Lower lobe of right lung (tissue), 2 donors: ENCODE measurements at places on chromosomes 2 and 18. TPM values are rescaled to one million over a fixed set of nuclear protein-coding genes. Genes with fewer than 3 reads are reported as not detected.
A peak's percentile ranks its signal among the peaks of the same experiment; 100 is the strongest.

GRCh38 chr2:102057502-102058292 is 65.9 kb downstream of the IL1R2 start:
- DNase-seq: no peak

- DNase-seq: no peak
These were observed 1.3 kb downstream of the HSPD1 start for GRCh38 chr2:197498235-197498936.

GRCh38 chr2:179218848-179219594 is 45.6 kb downstream of the SESTD1 start:
- DNase-seq: peak; percentile 55

DNA sequence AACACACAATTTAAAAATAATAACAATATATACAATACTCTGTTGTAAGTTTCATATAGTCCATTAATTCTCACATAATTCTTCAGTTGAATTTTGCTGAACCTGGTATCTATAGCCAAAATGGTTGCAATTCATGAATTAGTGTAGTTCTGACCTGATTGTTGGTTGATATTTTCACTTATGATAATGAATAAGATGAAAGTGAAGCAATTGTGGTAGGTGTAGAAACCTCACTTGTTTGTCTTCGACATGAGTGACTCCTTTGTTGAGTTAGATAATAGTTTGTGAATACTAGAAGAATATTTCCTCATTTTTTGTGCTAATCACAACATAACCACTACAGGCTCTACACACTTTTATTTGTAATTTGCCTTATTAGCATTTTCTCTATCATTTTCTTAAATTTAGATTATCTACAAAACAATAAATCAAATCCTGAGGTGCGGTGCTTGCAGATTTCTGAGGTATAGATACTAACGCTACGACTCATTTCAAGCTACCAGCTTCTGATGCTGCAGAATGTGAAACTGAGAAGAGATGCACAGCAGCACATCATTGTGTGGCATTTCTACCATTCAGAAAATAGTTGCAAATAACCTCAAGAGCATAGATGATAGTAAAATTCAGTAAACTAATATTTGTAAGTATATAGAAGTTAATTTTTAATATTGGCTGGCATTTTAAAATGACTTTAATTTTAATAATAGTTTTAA is 117.9 kb downstream of the KCNH7 start:
- no peak for DNase-seq

Gene OR6B3
- total RNA-seq: not detected

Gene ANKRD39
- 9.4 TPM for total RNA-seq
